T-helper 2 cell treated with Interferon-gamma antibody and Interleukin-4, amounts not matched to agents 5 μg/mL and 100 μg/mL, for 36 hours (primary cell): ENCODE measurements at places on chromosomes 2 and 18.

- no peak for DNase-seq
Observed at GRCh38 chr2:189502714-189503113, 61.4 kb downstream of the WDR75 start.

DNA sequence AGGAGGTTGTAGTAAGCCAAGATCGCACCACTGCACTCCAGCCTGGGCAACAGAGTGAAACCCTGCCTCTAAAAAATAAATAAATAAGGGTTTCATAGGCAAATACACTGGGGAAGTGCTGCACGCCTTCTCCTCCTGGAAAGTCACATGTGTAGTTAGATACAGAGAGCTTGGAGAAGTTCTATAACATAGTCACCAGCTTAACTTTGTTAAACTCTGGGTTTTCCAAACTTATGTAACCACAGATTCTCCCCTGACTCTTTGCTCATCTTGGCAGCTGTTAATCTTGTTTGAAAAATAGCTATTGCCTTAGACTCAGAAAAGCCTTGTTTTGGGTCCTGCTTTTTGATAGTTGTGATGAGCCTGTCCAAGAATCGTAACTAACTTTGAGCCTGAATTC lies 25.2 kb downstream of the KIAA2012 start:
- DNase-seq = no peak

DNA sequence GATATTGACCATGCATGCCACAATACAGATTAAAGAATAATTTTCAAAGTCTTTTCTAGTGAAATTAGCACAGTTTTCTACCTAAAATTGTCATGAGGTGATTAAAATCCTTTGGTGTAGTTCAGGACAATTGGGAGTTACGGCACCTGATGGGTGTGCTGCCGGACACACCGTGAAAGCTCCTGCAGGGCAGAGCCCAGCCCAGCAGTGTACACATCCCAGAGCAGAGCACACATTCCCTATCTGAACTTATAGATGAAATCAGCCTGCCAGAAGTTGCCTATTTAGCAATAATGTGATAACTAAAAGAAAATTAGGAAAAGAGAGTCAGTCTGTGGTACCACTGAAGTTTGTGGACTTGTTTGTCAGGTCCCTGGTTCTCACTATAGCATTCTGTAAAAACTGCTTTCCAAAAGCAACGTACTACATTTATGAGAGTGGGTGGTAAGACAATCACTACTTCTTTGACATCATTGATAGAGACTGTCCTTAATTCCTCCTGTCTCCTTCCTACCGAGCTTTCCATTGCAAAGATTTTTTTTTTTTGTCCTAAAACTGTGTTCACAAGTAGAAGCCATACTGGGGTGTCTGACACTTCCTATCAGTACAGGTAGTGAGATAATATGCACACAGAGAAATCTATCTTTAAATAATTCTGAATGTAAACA lies 3.4 kb downstream of the CYTIP start:
- DNase-seq = no peak

DNA sequence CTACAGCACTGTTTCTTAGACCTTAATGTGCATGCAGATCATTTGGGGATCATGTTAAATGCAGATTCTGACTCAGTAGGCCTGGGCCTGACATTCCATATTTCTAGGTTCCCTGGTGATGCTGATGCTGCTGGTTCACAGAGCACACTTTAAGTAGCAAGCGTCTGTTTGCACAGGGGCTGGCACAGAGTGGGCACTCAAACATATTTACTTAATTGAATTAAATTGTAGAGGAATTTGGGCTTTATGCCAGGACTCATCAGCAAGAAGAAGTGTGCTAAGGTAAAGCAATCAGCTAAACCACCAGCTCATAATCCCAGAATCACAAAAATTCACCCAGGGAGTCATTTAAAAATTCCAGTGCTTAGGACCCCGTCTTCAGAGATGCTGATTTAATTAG lies 25.1 kb upstream of the INPP4A start:
- no peak for DNase-seq

DNA sequence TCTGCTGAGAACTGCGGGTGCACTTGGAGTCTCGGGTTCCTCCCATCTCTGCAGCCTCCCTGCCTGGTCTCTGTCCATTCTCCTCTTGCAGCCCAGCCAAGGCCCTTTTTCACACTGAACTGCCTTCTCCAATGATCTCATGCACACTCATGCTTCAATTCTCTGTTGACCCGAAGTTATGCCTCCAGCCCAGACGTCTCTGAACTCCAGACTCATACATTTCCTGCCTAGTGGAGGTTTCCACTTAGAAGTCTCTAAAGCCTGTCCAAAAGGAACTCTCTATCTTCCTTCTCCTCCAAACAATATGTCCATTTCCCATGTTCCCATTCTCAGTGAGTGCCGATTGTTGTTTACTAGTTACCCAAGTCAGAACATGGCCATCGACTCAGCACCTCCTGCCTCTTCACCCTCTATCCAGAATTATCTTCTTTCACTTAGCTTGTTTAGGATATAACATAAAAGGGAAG lies 155.2 kb downstream of the IRS1 start:
- no peak for DNase-seq

GRCh38 chr2:69715964-69716363 lies 26.0 kb upstream of the ANXA4 start:
- no peak for DNase-seq

- no peak for DNase-seq
Observed at GRCh38 chr2:133526530-133527300, 41.5 kb downstream of the NCKAP5 start.

DNA sequence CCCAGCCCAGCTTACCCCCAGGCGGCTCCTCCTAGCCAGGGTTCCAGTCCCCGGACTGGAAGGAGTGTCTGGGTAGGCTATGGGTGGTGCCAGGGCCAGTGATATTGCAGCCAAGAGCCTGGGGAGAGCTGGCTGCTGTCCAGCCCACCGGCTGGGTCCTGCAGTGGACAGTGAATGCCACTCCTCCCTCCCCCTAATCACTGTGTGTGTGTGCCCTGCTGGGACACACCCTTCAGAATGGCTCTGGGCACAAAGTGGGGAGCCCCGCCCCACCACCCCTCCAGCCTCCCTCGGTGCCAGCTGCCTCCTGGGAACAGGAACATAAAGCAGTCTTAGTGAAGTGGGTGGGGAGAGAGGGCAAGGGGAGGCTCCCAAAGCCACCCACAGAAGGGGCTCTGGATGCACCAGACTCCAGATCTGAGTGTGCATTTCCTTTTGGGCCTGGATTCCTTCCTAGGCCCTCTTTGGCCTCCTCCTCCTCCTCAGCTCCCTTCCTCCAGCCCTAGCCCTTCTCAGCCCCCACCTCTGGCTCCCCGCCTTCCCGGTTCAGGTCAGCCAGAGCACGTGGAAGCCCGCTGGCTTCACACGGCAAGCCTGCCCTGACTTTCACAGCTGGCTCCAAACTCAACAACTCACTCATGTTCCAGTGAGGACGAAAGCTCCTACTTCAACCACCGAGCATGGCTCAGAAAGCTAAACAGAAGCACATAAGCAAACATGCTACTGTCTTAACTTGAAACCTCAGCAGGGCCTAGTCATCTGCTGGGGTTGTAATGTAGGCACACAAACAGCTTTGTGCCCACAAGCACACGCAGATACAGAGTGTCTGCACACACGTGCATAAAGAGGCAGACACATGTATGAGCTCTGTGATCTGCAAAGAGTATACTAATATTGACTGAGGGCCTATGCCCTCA lies 209.2 kb upstream of the SMAD2 start:
- no peak for DNase-seq

DNA sequence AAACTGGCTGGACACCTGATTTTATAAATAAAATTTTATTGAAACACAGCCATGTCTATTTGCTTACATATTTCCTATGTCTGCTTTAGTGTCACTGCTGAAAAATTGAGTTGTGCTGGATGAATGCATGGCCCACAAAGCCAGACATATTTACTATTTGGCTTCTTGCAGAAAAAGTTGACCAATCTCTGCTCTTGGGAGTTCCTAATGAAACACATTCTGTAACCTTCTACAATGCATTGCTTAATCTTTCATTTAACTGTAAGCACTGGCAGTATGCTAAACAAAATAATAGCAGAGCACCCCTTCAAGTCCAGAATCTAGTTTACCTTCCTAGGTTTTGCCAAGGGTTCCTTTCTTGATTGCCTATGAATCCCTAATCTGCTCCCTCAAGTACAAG lies 17.7 kb upstream of the SERPINB7 start:
- DNase-seq = no peak

GRCh38 chr2:145379934-145380333 lies 860.0 kb upstream of the ZEB2 start:
- no peak for DNase-seq

- no peak for DNase-seq
Observed at GRCh38 chr2:143698352-143698751, 569.1 kb downstream of the ARHGAP15 start.

GRCh38 chr2:223465793-223466192 lies 136.4 kb downstream of the SCG2 start:
- no peak for DNase-seq

DNA sequence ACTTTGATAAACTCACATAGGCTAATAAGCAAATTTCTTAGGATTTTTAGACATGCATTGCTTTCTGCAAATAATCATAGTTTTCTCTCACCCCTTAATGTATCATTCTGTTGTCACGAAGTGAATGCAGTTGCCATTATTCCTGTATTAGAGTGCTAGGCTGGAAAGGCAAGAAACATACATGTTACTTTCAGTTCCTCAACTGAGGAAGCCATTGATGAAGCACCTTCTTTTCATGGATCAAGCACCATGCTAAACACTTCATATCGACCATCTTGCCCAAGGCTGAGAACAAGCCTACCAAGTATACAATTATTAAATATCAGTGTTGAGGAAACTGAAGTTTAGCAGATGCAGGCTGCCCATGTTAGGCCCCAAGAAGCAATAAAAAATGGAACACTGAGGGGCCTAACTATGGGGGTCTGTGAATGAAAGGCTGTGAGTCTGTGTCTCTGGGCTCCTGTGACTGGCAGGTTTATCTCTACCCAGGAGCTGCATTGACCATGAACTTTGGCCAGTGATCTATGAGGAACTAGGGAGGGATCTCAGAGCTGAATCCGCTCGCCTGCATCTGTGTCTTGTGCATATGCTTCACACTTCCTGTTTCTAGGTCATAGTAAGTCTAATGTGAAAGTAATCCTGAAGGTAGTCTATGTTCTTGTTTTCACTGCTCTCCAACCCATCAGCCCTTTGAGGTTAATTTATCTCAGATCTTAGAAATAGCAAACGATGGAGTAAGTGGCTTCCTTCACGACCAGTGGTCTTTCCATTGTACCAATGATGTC lies 16.0 kb upstream of the TSPYL6 start:
- DNase-seq = no peak

DNA sequence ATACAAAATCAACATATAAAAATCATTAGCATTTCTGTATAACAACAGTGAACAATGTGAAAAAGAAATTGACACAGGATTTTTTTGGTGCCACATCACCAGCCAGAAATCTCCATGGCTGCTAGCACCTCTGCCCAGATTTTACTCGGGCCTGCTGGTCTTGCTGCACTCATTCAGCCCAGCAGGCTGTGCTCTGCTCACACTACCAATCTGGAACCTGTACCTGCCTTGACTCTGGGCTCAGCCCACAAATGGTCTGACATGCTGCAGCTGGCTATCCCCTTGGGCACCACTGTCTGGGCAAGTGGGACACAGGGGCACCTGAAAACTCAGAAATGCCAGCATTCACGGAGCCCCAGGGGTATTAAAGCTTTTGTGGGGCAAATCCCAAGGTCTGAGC lies 392.5 kb upstream of the NRXN1 start:
- no peak for DNase-seq

GRCh38 chr2:67503066-67503795 lies 106.1 kb downstream of the ETAA1 start:
- DNase-seq = no peak

DNA sequence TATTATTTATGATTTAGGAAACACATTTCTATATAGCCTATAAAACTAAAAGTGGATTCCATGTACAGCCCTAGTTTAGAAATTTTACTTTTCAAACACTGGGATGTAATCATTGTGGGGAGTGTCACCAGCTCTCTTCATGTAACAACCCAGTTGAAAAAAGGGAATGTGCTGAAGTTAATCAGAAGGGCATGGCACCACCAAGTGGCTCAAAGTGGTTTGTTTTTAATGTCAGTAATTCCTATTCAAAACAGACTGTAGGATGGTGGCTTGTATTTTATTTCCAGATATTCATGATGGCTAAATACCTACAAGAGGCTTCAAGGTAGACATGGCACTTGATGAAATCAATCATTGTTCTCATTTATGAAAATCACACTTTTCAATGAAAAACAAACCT lies 58.1 kb upstream of the TMEM182 start:
- no peak for DNase-seq

GRCh38 chr2:33215299-33215698 lies 261.1 kb upstream of the RASGRP3 start:
- no peak for DNase-seq

DNA sequence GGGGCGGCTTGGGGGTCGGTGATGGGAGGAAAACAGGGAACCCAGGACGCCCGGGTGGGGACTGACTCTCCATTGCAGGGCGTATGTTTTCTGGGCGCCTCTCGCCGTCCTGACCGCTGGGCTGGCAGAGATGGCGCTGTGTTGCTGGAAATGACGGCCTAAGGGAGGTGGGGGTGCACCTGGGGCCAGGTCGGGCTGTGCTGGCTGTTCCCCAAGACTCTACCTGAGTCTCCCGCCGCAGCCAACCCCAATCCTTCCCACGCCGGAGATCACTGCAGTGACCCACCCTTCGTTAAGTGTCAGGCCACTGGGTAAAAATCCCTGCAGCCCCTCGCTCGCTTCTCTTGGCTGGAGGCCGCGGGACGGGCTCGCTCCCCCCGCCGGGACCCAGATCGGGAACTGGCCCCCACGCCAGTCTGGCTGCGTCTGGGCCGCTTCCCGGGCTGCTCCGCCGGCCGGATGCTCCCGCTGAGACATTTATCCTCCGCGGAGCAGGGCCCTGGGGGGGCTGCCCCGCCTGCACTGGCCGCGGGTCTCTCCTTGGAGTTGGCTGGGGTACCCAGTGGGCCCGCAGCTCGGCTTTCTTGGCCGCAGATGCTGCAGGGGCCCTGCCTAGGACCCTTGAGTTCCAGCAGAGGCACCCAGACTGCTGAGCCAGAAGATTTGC lies 7.8 kb upstream of the ARMC9 start:
- DNase-seq = no peak

- DNase-seq = no peak
Observed at GRCh38 chr18:41395695-41396094, 559.3 kb upstream of the PIK3C3 start.

GRCh38 chr2:88545118-88545517 lies 82.1 kb downstream of the EIF2AK3 start:
- no peak for DNase-seq
